Kidney (tissue), 22 donors: ENCODE measurements at places on chromosomes 7 and 10.
A peak's percentile ranks its signal among the peaks of the same experiment; 100 is the strongest.

GRCh38 chr7:74017125-74017524, 10.8 kb upstream of the ELN start:
- DNase-seq: no peak

- DNase-seq: no peak
Measured at GRCh38 chr10:69228151-69228550, 8.0 kb downstream of the HKDC1 start.

- DNase-seq: no peak
Measured at GRCh38 chr10:46542567-46543465, 13.6 kb downstream of the GPRIN2 start.

DNA sequence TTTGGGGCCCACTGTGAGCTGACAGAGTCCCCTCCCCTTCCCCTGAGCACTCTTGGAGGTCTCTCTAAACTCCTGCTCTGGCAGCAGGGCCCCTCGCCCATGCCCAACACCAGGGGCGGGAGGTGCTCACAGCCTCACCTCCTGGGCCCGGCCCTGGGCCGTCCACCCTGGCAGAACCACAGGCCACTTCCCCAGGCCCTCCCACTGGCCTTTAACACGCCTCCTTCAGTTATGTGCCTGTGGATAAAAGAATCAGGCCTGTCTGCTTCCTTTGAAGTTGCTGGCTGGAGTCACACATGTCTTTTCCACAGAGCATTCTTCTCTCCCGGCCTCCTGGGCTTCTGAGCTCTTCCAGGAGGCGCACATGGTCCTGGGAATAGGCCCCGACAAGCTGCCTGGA, 10.2 kb downstream of the MYL10 start:
- peak; percentile 29 for DNase-seq

DNA sequence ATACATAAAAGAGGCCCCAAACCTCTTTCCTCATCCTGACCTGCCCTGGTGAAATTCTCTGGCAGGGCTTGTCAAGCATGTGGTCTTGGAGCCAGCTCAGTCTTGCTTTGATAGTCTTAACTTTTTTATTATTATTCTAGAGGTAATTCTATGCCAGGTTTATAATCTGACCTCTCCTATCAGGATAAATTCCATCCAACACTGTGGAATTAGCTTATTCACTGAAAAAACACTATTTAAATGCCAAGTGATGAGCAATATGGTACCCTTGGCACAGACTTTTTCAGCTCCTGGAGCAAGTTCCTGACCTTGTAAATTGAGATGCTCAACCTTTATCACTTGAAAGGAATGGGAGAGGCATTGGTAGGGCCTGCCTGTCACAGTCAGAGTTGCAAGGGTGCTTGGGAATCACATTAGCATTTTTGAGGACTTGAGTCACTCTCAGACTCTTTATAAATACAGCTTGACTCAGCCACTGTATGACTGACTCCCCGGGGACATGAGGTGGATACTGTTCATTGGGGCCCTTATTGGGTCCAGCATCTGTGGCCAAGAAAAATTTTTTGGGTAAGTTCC, at the start of gene CPA4:
Gene CPA4, plus strand, starts transcription at position 480 of the 576 bp plus-strand sequence. Its CDS starts 20 bp downstream, at position 500.
- DNase-seq: no peak

- DNase-seq: no peak
Measured at GRCh38 chr7:47775238-47775637, 173.0 kb downstream of the PKD1L1 start.

GRCh38 chr10:1858547-1858946, 121.2 kb upstream of the ADARB2 start:
- no peak for DNase-seq

DNA sequence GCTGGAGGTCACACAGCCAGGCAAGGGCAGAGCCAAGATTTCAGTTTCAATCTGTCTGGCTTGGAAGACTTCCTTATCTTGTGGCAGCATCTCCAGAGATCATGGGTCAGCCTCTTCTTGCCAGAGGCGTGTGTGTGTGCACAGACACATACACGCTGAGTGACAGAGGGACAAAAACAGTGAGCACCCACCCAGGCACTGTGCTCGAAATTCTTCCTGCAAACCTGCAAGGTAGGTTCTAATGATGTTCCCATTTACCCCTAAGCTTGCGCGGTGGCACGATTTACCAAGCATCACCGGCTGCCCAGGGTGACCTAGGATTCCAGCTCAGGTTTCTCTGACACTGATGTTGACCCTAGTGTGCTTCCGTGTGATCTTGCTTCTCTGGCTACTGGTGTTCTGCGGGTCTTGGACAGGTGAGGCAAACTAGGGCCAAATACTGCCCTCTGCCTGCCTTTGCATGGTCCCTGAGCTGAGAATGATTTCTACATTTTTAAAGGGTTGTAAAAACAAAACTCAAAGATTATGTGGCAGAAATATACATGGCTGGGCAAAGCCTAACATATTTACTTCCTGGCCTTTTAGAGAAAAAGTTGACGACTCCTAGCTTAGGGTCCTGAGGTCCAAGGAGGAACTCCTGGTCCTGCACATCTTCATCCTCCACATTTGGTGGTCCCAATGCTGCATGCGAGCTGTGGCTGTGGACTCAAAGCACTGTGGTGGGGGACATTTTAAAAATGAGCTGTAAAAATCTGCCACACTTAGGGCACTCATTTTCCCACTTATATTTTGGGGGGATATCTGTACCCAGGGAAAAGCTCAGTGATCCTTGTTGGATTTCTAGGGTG, 268.5 kb downstream of the RPS24 start:
- peak; percentile 59 for DNase-seq

DNA sequence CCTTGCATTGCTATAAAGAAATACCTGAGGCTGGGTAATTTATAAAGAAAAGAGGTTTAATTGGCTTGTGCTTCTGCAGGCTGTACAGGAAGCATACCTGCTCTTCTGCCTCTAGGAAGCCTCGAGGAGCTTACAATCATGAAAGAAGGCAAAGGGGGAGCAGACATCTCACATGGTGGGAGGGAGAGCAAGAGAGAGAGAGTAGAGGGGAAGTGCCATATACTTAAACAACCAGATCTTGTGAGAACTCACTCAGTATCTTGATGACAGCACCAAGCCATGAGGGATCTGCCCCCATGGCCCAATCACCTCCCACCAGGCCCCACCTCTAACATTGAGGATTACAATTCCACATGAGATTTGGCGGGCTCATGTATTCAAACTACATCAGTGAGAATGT, 79.1 kb upstream of the HECW1 start:
- no peak for DNase-seq

- no peak for DNase-seq
Measured at GRCh38 chr10:4546500-4546899, 279.5 kb upstream of the AKR1E2 start.
